ENCODE measurements at places on chromosomes 11 and 22.

GRCh38 chr11:77046060-77046501, 11.9 kb downstream of the B3GNT6 start:
- DNase-seq: no peak

- DNase-seq: no peak
Observed at GRCh38 chr11:108959105-108959761, 294.4 kb downstream of the DDX10 start.

GRCh38 chr11:1075341-1075911, 752 bp downstream of the MUC2 start:
- DNase-seq: no peak

DNA sequence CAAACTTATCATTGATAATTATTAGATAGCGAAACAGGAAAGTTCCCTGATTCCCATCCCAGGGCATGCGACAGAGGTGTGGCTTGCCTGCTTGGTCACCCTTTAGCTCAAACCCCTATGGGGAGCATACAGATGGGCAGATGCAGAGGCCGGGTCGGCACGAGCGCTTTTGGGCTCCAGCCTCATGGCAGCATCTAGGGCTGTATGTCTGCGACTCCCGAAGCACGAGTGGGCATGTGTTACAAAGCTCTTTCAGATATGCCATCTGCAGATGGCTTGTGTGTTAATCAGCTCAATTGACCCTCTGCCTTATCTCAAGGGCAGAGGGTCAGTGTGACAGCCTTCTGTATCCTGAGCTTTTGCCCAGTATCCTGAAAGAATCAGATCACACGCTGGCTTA, 2069.3 kb upstream of the RAG2 start:
- DNase-seq: no peak

DNA sequence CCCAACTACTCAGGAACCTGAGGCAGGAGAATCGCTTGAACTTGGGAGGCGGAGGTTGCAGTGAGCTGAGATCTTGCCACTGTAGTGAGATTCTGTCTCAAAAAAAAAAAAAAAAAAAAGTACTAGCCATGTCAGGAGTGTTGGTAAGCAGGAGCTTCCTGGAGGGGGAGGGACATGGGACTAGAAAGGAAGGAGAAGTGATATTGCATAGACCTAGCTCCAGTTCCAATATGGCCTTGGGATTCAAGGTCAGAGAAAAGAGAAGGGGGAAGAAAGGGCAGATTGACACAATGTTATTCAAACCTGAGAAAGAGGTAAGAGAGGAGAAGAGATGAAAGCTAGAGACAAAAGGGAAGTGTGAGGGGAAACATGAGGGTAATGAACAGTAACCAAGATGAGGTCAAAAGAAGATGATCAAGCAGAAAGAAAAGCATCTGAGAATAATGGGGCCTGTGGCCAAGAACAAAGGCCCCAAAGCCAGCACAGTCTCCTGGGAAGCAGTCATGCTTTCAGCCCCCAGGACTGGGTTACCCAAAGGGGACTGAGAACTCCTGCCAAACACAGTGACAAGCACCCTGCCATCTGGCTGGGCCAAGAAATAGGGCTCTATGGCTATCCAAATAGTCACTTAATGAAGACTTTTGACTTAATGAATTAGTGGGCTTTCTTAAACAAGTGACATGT, 51.7 kb upstream of the FTH1 start:
- no peak for DNase-seq

GRCh38 chr11:113464416-113464815, 10.8 kb downstream of the DRD2 start:
- DNase-seq: no peak

DNA sequence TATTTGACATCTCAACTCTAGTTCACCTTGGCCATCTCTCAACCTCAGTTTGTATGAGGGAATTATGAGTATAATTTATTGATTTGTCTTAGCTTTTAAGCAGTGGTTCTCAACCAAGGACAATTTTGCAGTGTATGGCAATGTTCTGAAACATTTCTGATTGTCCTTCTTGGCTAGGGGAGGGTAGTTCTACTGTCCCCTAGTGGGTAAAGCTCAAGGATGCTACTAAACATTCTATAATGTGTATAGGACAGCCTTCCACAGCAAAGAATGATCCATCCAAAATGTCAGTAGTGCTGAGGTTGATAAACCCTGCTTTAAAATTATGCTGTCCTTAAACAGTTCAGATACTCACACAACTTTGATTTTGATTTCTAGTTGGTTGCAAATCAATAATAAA, 78.1 kb upstream of the ALKBH3 start:
- DNase-seq: no peak

GRCh38 chr11:57659669-57660068, 2.1 kb downstream of the CLP1 start:
- no peak for DNase-seq

DNA sequence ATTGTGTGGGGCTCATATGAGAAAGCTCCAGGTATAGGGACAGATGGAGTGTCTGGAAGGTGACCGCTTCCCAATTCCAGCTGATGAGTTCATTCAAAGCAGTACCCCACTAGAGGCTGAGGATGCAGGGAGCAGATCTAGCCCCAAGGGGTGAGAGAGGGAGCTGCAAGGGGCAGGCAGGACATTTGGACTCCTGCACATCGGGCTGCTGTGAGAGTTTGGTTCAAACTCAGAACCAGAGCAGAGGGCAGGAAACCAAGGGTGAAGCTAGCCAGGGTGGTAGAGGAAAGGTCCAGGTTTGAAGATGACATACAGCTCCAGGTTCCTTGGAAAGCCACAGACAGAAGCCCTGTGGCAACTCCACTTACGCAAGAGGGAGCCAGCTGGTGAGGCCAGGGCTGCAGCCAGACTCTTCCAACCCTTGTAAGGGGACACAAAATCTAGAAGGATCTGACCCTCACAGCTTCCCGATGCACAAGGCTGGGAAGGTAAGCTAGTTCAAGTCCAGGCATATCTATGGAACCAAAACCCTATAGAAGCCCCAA, 1.9 kb downstream of the CSNK2A3 start:
- DNase-seq: no peak

DNA sequence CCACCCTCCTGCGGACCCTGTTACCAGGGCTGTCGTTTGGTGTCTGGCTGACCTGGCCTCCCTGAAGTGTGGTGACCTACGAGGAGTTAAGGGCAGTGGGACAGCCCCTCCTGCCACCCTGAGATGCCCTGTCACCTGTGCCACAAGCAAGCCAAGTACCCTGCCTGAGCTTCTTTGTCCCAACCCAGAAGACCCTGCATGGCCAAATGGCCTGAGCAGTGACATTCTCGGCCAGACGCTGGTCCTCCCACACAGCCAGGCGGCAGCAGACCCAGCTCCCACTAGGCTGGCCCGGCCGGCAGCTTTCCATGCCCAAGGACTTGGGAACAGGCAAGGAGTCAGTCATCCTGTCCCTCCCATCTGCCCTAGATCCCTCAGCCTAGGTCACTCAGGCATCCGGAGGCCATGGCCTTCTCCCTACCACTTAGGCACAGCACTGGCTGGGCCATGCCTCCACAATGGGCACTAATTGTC, 7.6 kb downstream of the ARVCF start:
- no peak for DNase-seq

DNA sequence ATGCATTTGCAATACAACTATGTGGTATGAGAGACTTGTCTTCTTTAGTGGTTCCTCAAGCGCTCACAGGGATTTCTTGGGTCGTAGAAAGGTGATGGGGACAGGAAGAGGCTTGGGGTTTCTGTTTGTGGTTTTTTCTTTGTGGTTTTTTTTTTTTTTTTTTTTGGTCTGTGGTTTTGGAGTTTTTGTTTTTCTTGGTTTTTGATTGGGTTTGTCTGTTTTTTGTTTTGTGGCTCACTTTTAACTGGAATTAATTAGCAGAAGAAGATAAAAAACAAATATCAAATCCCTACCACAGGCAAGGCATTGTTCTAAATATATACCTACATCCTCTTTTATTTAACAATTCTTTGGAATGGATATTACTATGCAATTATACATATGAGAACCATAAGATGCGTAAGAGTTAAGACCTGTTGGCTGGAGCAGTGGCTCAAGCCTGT, 5.5 kb downstream of the TTC28 start:
- DNase-seq: no peak

- DNase-seq: no peak
Observed at GRCh38 chr22:41799486-41800347, 762 bp upstream of the CCDC134 start.

Measured in DMS 273 treated with DMSO at 0.1 percent for 48 hours (cell line).